ENCODE measurements at places on chromosomes 12 and 14.

- no peak for DNase-seq
These were observed 19.0 kb upstream of the SLC6A12 start for GRCh38 chr12:232731-233614.

DNA sequence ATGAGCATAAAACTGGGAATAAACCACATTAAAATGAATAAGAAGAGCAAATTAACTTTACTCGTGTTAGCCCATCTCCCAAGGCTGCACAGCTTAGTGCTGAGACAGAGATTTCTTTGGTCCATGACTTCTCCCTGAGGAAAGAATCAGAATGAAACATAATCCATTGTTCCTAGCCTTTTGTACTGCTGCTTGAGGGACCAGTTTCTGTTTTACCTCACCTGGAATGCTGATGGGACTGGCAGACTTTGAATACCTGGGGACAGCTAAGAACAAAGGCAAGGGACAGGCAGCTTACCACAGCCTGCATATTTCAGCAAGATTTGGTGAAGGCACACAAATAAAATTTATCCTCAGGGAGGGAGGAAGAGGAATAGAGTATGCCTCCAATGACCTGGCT, 401.6 kb downstream of the CCDC91 start:
- no peak for DNase-seq

GRCh38 chr14:37579274-37579673, 15.8 kb downstream of the FOXA1 start:
- DNase-seq = no peak

DNA sequence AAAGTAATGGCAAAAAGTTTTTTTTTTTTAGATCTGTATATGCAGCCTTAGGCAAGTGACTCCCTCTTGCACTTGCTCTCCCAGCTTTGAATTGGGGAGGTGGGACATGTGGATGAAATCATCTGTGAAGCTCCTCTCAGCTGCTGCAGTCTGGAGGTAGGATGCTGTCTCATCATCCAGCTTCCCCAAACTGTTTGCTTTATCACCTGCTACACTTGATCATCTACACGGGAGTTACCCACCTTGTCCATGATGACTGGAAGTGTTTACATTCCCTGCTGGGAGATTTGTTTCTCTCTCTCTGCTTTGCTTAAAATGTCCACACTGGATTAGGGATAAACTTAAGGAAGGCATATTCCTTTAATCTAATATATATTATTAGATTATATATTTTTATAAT, 8.5 kb upstream of the FGF23 start:
- DNase-seq = no peak

DNA sequence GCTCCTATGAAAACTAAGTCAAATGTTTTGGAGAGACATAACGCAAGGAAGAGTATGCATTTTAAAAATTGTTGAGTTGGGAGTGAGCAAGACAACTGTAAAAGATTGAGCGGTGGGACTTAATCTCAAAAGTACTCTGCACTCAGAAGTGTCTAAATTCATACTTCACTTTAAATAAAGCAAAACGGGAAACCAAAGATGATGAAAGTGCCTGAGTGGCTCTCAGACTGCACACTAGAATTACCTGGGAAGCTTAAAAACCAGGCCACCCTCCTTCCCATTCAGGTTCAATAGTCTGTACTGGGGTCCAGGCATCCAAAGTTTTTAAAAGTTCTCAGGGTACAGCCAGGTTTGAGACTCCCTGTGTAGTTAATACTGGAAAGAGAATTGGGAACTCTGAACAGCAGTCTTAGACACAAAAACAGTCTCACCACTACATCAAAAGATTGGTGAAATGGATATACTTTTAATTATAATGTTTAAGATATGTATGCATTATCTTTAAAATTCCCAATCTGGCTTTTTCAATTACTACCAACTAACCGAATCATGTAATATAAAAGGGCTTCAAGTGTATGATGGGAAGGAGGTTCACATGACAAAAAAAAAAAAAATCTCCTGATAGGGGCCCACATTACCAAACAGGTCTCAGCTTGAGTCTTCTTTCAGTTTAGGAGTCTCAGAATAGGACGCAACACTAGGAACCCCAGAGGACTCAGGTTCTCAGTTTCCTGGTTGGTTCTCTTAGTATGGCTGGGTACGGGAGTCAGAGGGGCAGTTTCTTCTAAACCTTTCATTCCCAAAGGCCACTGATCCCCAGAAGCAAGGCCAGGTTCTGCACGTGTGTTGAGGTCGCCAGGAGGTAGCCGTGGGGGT, 1.0 kb downstream of the HOMEZ start:
- no peak for DNase-seq

DNA sequence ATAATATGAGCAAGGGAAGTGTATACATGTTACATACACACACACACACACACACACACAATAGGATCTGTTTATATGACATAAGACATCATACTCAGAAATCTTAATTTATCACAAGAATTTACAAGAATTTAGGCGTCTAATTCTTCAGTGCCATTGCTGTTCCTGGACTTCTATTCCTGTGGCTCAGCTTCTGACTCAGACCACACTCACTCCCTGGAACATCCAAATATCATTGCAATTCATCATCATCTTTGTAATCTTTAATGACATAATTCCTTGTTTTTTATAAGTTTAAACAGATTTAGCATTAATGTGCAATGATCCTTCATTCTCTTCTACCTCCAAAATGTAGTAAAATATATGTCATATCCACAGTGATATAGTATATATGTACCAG, 544.2 kb downstream of the FOXG1 start:
- no peak for DNase-seq

DNA sequence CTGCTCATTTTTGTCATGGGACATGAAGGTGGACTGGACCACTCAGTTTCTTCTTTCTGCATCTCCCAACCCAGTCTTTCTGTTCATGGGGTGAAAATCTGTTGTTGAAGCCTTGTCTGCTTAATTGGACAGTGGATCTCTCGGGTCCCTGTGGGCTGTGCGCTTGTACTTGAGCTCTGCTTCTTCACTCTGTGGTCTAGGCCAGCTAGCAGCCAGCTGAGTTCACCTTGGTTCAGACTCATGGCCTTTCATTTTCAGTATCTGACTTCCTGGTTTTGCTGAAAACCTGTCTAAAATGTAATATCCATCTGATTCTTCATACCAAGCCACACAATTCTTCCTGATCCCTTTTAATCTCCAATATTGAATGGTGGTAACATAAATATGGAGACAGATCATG, 117.2 kb downstream of the LRRK2 start:
- DNase-seq = no peak

GRCh38 chr12:20646239-20646827, 48.8 kb upstream of the SLCO1C1 start:
- peak; percentile 37 for DNase-seq

DNA sequence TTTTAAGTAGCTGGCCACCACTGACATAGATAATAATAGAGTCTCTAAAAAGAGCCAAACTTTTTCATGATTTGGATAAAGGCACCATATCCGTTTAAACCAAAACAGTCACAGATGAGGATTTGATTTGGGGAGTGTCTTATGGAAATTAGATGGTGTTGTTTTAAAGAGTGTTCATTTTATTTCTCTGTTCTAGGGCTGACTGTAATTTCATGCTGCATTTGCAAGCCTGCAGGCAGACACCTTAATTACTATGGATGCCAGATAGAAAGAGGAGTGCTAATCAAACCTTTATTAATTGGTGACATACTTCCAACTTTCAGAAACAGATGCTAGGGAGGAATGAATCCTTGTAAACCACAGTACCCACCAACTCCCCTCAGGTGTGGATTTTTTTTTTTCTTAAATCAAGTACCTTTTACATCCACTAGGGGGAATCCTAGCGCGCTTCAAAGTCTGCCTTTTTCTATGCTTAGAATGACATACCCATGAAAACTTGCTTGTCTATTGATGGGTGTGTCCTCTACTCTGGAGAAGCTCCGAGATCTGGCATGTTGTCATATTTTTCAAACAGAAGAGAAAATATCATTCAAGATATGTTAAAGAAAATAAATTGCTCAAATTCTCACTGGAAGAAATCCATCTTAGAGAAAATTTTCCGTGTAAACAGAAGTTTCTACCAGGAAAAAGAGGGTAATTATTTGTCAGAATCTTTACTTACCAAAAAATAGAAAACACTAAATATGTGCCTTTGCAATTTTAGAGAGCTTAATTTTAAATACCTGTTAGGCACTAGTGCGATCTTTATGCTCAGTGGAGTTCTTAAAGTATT, 14.2 kb upstream of the PLXNC1 start:
- no peak for DNase-seq

DNA sequence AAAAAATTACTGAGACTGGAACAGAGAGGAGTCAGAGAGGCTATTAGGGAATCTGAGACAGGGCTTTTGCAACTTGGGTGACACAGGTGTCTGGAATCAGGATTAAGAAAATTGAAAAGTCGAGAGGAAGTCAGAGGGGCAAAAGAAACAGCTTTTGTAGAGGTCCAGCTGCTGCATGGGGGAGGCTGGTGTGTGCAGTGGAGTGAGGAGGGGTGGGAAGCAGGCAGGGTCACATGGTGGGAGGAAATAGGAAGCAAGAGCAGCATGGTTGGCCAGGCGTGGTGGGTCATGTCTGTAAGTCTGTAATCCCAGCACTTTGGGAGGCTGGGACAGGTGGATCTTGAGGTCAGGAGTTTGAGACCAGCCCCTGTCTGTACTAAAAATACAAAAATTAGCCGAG, 69.7 kb upstream of the VRK1 start:
- no peak for DNase-seq

Data from NCI-H526 (cell line).